ENCODE measurements at places on chromosomes 5 and 9.

DNA sequence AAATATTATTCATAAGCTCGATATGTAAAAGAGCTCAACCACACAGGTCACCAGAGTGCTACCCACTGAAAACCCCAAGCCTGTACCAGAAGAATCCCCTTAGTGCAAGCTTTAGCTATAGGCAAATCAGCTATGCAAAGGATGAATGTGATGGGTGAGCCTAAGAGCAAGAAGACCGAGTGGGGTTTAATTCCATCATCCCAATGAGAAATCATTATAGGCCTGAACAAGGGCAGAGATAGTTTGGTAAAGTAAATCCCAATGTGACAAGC lies 21.8 kb downstream of the ELOVL7 start:
- DNase-seq: no peak

DNA sequence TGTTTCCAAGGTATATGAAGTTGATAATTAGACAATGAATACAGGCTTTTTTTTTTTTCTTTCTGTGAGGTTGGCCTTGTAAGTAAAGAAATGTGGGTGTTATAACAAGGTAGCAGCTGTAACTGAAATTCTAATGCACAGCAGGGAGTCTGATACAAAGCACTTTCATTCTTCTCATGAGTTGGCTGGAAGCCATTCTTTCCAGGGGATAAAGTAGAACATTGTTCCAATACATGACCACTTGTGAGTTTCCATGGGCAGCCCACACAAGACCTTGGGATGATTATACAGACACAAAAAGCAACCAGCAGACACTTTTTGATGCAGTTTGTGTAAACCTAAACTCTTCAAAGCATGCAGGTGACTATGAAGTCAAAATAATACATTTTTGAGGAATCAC lies 1785.9 kb upstream of the WWC1 start:
- no peak for DNase-seq

- DNase-seq: no peak
These were observed 15.9 kb downstream of the ENG start for GRCh38 chr9:127838375-127839078.

- DNase-seq: no peak
These were observed 169.9 kb downstream of the FANCC start for GRCh38 chr9:95147452-95148207.

DNA sequence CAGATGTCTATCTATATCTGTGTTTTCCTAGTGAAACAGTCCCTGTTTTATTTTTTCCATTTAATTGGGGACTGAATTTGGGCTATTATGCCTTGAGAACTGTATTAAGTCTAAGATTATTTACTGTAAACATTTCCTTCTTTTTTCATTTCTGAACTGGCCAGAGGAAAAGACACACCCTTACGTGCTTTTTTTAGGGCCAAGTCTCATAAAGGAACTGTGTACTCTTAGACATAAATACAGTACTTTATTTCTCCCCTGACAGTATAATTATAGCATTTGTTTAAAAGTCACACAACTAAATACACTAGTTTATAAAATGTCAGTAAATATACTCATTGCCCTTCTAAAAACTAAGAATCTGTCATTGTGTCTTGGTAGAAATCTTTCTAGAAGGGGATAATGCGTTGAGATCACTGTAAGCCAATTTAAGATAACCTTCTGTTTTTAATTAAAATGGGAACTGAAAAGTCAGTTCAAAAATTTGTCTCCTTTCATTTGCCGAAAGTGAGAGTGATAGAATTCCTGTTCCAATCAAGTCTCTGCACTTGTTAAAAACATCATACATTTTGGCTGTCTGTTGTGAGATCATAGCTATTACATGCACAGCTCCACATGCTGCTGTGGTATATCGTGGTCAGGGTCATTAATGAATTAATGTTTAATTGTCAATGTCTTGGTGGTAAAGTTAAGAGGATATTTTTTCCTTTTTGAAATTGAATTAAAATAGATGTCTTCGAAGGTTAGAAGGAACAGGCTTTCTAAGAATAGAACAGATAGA lies 132.1 kb downstream of the FOCAD start:
- DNase-seq: no peak

DNA sequence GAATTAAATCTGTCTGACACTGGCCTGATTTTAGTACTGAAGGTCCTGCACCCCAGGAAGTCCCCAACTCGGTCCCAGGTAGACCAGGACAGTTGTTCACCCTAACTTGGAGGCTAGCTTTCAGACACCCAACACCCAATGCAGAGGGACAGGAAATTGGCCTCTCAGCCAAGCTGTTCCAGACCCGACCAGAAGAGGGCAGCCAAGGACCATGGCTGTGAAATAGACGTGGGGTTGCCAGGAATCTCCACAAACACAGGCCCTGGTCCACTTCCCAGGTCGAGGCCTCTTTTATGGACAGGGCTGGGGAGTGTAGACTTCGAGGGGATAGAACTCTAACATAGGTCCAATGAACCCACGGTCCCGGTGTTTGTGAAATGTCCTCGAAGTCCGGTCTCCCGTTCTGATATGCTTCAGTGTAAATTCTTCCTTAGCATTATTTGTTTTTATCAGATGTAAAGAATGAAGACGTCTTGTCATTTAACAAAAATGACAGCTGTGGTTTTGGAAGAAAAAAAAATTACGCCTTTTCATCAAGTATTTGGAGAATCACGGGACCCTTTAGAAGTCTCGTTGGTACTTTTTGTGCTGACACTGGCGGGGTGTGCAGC lies 260.3 kb upstream of the ADAMTS16 start:
- peak; percentile 80 for DNase-seq

- no peak for DNase-seq
These were observed 159.2 kb upstream of the WWC1 start for GRCh38 chr5:168132241-168132641.

DNA sequence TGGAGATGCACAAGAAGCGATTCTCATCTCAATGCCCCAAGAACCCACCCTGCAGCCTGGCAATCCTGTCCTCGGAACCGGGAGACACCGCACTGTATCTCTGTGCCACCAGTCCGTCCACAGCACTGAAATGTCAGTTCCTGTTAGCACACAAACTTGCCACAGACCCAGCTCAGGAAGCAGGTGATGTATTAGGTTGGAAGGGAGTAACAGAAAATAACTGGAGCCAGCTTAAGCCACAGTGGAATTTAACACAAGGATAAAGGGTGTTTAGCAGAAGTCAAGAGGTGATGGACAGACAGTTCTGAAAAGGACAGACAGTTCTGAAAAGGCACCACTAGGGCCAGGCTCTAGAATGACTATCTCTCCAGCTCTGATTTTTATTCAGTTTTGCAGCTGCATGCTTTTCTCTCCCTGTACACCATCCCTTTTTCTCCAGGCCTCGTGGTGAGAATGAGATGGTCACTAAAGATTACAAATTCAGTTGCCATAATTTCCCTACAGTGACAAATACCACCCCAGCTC lies 114.4 kb downstream of the ANKRD18B start:
- no peak for DNase-seq

DNA sequence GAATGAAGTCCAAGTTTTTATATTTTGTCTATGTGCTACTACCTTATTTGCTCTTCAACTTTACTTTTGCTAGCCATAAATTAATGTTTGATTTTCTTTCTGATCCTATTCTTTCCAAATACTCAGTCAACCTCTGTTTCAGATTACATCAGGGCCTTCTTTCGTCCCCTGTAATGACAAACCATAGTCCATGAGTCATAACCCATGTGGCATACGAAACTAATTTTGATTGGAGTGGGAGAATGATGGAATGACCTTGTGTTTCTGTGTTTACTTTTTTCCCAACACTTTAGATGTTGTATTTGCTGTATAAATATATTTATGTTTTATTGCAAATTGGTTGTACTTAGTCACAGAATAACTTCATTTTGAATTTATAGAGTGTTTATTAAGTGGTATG lies 1043.1 kb downstream of the DTWD2 start:
- no peak for DNase-seq

- no peak for DNase-seq
These were observed 506 bp downstream of the ZBTB6 start for GRCh38 chr9:122912671-122912963.

GRCh38 chr9:87516222-87516925 lies 18.7 kb downstream of the DAPK1 start:
- peak; percentile 76 for DNase-seq

DNA sequence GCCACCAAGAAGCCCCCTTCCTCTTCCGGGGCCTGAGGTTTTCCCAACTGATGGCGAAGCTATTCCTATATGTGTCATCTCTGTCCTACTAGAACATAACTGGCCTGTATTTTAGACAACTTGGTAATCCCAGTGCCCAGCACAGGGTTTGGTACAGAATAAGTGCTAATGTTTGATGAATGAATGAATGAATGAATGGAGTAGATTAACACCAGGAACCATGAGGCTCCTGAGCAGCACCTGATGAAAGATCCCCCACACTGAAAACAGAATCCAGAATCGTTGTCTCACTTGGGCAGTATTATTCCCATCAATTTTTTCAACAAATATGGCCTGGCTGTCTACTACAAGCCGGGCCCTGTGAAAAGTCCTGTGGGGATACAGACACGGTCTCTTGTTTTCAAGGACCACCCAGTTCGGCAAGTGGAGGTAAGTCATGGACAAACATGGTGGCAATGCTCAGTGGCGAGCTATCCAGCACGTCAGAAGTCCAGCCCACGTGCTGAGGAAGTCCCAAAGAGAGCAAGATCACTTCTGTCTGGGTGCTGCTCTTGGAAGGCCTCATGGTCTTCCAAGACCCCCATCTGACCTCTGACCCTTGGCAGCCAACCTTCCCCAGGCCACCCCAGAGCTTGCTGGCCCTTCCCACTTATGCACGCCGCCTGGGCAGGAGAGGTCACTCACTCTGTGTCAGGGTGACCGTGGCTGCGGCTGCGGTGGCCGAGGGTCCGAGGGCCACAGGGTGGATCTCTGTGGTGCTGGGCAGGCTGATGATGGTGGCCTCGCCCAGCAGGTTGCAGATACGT lies 1.0 kb downstream of the NAIF1 start:
- no peak for DNase-seq

DNA sequence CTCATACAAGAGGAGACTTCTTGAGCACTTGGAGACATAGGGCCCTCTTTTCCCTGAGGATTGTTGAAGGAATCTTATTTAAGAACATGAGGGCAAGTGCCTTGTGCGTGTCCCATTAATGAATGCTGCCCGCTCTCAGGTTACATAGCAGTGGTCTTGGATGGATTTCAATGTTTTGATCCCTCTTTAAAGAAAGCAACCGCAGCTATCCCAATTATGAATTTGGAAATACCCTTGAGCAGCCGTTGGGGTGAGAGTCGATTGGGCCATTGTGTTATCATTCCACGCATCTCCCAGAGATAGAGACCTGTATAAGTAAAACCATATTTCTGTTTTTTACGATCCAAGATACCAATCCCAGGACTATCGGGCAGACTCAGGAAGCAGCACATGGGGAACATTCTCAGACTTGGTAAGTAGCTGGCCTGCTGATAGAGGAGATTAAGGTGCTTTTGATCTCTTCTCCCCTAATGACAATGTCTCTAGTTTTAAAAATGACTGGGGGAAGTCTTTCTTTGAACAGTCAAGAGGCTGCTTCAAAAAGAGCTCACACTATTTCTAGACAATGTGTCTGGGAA lies 145.3 kb downstream of the MACROH2A1 start:
- DNase-seq: no peak

DNA sequence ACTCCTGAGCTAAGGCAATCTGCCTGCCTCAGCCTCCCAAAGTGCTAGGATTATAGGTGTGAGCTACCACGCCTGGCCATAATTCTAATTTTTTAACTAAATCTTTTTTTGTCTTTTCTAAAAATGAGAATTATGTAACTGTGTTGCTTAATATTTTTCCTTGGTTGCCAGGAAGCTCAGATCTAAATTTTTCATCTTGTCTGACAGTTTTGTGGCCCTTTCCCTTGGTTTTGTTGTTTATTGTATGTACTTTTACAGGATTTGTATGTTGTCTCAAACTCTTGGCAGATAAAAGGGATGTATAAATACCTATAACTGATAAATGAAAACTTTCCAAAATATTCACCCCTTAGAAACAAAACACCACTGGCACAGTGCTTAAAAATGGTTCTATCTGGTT lies 88.2 kb upstream of the KLF9 start:
- DNase-seq: no peak

DNA sequence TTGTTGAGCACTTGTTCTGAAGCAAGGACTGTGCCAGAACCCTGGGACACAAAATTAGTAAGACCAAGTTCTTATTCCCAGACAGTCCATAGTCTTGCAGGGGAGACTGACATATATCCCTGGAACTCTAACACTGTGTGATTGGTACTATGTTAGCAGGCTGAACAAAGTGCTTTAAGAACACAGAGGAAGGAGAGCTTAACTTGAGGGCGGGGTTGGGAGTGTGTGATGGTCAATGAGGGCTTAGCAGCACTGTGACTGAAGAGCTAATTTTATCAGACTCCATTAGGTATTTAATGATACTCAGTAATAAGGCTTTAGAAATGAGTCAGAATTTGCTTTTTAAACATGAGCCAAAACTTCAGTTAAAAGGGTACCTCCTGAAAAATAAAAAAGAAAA lies 14.9 kb upstream of the SPATA24 start:
- no peak for DNase-seq

DNA sequence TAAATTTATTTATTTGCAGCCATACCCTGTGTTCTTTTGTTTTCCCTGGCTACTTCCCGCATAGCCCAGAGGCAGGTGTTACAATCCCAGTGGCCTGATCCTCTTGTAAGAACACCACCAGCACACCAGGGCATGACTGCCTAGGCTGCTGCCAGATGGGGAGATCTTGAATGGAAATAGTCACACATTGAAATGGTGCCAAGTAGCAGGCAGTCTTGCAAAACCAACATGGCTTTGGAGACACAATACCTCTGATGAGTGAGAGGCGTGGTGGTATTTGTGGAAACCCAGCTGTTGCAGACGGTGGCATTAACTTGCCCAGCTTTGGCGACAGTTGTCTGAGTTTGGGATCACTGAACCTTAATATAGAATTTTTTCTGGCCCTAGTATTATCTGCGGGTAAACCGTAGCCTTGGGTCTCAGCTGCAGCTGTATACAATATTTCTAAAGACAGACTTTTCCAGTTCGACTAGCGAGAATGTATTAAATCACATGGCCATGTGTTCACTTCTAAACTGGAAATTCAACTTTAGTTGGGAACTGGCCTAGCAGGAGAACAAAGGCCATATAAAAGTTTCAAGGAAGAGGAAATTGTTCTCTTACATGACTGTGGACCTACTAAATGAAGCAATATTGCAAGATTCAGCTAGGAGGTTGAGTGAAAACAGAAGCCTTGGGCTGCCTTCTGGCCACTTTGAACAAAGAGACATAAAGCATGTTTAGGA lies 277.0 kb downstream of the SMARCA2 start:
- peak; percentile 69 for DNase-seq

DNA sequence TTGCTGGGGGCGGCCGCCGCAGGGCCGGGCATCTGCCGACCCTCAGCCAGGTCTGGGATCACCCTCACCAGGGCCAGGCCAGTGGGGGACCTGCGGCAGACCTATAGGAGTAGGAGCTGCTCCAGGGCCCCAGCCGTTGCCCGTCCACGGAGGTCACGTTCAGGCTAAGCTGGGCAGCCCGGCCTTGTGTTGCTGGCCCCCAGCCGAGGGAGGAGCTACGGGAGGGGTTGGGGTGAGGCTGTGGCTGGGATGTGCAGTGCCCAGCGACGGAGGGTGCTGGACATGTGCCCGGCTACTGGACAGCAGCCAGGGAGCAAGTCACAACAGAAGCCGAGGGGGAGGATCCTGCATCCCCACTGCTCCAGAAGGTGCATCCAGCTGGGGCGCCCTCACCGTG lies 39.6 kb upstream of the SLC6A19 start:
- DNase-seq: no peak

- DNase-seq: no peak
These were observed 403.7 kb upstream of the TRPC7 start for GRCh38 chr5:136769093-136769492.

- no peak for DNase-seq
These were observed 8.5 kb downstream of the FGFR4 start for GRCh38 chr5:177095088-177095669.

- DNase-seq: peak; percentile 18
These were observed 1.0 kb downstream of the GGTA1 start for GRCh38 chr9:121498487-121499176.

GRCh38 chr9:36093384-36093783 lies 43.1 kb upstream of the GLIPR2 start:
- DNase-seq: no peak

Data from mesendoderm (in vitro differentiated cells).